Body of pancreas (tissue), 4 donors: ENCODE measurements at places on chromosomes 4 and X. TPM values are rescaled to one million over a fixed set of nuclear protein-coding genes. Genes with fewer than 3 reads are reported as not detected.

DNA sequence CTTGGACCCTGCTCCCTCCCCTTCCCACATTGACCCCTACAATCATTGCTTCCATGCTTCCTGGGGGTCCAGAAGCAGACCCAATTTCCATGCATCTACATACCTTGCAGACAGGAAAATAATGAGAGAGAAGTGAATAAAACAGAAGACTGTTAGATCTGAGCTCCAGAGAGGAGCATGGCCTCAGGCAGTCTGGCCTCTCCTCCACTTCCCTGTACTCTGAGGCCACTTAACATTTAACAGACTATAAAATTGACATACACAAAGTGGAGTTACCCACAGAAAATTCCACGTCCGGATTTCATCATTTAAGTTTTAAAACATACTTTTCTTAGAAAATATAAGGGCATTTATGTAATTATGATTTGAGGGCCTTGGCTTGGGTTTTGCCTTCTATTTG lies 2.1 kb upstream of the PRSS12 start:
- DNase-seq: no peak
- no peak overlapping the region for H3K4me3 ChIP-seq
- no peak overlapping the region for H3K27ac ChIP-seq
- H3K36me3 ChIP-seq: no peaks in the 10 kb centered on the region

The NEIL3 gene
- not detected for total RNA-seq

DNA sequence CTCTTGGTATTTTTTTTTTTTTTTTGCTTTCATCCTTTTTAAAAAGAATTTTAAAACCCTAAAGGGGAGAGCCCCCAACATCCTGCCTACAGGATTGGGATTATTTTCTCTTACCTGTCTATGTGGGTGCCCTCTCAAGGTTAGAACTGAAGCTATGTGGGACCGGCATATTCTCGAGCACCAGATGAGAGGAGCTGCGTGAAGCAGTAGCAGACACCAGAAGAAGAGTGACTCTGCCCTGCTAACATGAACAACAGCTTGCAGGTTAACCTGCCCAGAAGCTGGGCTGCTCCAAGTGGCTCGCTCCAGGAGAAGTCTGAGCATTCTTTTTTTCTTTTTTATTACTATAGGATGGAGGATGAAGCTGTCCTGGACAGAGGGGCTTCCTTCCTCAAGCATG lies 102.6 kb upstream of the SLC4A4 start:
- H3K4me3 ChIP-seq: no peak overlapping the region
- H3K4me1 ChIP-seq: peaks cover 24% of the 10 kb centered on the region
- H3K27me3 ChIP-seq: no peaks in the 10 kb centered on the region
- no peak for DNase-seq
- H3K27ac ChIP-seq: no peak overlapping the region
- no peaks in the 10 kb centered on the region for H3K36me3 ChIP-seq

GRCh38 chrX:8179656-8180055 lies 8.6 kb upstream of the VCX2 start:
- H3K27me3 ChIP-seq: no peaks in the 10 kb centered on the region
- H3K4me1 ChIP-seq: no peaks in the 10 kb centered on the region
- no peak for DNase-seq
- H3K36me3 ChIP-seq: no peaks in the 10 kb centered on the region

The MAGEE1 gene
- 5.9 TPM for total RNA-seq

GRCh38 chrX:94932278-94932965 lies 1258.4 kb downstream of the FAM133A start:
- no peak for DNase-seq
- no peak overlapping the region for H3K4me3 ChIP-seq
- H3K4me1 ChIP-seq: no peaks in the 10 kb centered on the region
- no peaks in the 10 kb centered on the region for H3K36me3 ChIP-seq
- no peaks in the 10 kb centered on the region for H3K27me3 ChIP-seq
- H3K27ac ChIP-seq: no peak overlapping the region

DNA sequence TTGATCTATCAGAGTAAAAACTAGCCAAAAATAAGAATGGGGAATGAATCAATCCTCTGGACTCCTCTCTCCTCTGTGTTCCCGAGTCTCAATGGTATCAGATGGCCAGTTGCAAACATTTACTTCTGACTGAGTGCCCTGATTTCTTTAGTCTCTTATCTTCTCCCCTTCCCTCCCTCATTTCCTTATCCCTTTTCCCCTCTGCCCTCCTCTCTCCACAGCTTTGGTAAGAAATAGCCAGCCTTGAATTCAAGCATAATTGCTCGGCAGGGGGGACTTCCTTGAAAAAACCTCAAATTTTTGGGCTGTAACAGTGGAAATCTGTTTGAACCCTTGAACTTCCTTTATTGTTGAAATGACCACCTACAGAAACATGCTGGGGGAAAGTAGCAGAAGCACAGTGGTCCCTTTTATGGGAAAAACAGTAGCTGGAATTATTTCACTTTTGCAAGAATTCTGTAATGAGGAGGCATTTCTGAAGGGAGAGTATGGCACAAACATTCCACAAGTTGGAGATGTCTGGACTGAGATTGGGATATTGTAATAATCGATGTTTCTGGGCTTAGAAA lies 40.3 kb downstream of the NHS start:
- no peak for DNase-seq
- no peaks in the 10 kb centered on the region for H3K4me1 ChIP-seq
- H3K27me3 ChIP-seq: no peaks in the 10 kb centered on the region
- H3K36me3 ChIP-seq: no peaks in the 10 kb centered on the region

The NALF2 gene
- 1.0 TPM for total RNA-seq

The MAP3K15 gene
- total RNA-seq: 0.26 TPM

DNA sequence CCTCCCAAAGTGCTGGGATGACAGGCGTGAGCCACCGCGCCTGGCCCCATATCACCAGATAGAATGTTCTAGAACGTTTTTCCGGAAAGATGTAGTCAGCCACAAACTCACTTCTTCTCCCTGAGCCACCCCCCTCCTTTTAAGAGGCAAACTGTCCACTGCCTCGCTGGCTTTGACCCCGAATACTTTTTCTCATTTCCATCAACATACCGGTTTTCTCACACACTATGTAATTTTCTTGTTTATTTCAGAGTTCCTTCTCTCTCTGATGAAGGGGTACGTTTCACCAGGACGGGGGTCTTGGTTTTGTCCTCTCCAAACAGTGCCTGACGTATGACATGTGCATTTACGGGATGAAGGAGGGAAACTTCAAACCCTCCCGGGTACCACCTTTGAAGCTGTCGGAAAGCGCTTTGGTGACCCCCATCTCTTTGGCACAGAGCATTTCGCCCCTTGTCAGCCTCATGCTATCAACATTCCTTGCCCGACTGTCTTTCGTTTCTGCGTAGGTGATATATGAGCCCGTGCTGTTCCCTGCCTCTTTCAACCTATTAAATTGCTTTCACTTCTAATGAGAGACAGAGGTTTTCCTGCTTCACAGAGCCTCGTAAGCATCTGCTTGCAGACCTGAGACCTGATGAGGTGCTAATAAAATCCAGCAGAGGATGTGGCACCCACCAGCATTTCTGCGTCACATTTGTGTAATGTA lies 73.8 kb downstream of the CRLF2 start:
- DNase-seq: no peak
- no peak overlapping the region for H3K4me3 ChIP-seq
- no peaks in the 10 kb centered on the region for H3K27me3 ChIP-seq
- no peaks in the 10 kb centered on the region for H3K36me3 ChIP-seq

DNA sequence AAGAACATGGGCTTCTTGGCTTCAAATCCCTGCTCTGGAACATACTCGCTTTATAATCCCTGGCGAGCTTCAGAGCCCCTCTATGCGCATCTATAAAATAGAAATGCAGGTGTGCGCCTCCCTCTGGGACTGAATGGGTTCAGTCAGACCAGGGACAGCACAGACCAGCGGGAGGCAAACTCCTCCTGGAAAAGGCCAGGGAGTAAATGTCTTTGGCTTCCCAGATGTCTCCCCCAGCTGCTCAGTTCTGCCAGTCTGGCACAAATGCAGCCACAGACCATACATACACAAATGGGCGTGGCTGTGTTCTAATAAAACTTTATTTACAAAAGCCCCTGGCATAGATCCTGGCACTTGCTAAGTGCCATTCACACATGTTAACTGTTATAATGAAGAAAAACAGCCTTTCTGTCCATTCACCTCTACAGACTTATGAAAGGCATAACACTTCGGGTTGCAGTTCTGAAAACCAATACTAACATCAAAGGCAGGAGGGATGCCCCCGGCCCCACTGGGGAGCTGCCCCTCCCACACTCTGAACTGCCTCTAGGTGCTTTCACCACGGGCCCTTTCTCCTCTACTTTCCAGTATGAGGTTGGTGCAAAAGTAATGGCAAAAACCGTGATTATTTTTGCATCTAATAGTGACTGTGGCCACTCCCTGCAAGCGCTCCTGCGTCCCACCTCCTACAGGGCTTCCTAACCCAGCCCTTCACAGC lies 4.6 kb downstream of the JAKMIP1 start:
- no peaks in the 10 kb centered on the region for H3K36me3 ChIP-seq
- no peaks in the 10 kb centered on the region for H3K27me3 ChIP-seq
- no peak overlapping the region for H3K4me3 ChIP-seq
- H3K4me1 ChIP-seq: peaks cover 20% of the 10 kb centered on the region
- H3K27ac ChIP-seq: no peak overlapping the region
- DNase-seq: no peak

GRCh38 chrX:80576806-80577533 lies 156.7 kb downstream of the TENT5D start:
- no peak overlapping the region for H3K4me3 ChIP-seq
- H3K4me1 ChIP-seq: no peaks in the 10 kb centered on the region
- DNase-seq: no peak
- H3K36me3 ChIP-seq: no peaks in the 10 kb centered on the region
- H3K27me3 ChIP-seq: no peaks in the 10 kb centered on the region

GRCh38 chr4:66613591-66613990 lies 931.7 kb downstream of the CENPC start:
- H3K4me3 ChIP-seq: no peak overlapping the region
- H3K4me1 ChIP-seq: no peaks in the 10 kb centered on the region
- no peak overlapping the region for H3K27ac ChIP-seq
- H3K27me3 ChIP-seq: no peaks in the 10 kb centered on the region
- DNase-seq: no peak

DNA sequence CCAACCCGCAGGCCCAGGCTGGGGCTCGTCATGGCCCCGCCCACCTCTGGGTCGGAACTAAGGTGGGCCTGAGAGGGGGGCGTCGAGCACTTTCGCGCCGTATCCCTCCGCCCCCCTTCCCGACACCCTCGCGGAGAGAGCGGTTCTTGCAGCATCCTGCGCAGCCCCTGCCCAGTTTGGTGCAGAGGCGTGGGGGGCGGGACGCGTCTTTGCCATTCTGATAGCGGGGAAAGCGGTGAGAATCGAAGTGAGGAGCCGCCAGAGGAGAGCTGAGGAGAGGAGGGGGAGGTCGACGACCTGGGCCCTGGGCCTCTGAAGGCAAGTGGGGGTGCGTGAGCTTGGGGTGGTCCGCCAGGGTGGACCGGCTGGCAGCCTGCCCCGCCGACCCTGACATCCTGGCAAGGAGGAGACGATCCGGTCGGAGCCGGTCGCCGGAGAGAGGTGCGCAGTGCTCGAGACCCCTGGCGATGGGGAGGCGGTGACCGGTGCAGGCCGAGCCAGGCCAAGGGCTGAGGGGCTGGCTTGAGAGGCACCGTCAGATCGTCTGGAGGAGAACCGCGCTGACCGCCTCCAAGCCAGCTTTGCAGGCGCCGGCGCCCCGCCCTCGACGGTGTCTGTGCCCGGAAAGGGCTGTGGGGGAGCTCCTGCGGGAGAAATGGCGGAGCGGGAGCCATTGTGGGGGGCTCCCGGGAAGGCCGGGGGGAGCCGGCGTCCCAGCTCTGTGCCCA lies 25.5 kb downstream of the GPRASP3 start:
- H3K27me3 ChIP-seq: no peaks in the 10 kb centered on the region
- no peaks in the 10 kb centered on the region for H3K36me3 ChIP-seq
- DNase-seq: peak; percentile 16
- H3K4me3 ChIP-seq: peak overlapping the region; percentile 8

DNA sequence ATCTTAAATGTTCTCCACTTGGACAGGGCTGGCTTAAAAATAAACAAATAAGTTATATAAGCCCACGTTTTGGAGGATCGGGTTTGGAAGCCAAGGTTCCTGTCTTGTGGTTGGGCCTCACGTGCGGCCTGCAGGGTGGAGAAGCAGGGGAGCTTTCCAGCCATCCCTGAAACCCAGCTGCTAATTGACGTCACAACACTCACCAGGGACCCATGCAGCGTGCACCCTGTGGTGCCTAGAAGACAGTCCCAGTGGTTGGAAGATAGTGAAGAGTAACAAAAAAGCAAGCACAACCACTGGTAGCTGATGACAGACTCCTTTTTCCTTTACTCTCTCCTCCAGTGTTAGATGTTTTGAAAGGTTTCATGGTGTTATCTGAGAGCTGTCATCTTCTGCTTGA lies 142.0 kb upstream of the RBPJ start:
- no peaks in the 10 kb centered on the region for H3K27me3 ChIP-seq
- peaks cover 12% of the 10 kb centered on the region for H3K4me1 ChIP-seq
- no peak overlapping the region for H3K27ac ChIP-seq
- no peak overlapping the region for H3K4me3 ChIP-seq
- no peaks in the 10 kb centered on the region for H3K36me3 ChIP-seq
- DNase-seq: peak; percentile 11

GRCh38 chrX:52353838-52354237 lies 15.0 kb upstream of the XAGE2 start:
- no peak overlapping the region for H3K27ac ChIP-seq
- no peaks in the 10 kb centered on the region for H3K4me1 ChIP-seq
- no peak overlapping the region for H3K4me3 ChIP-seq
- no peak for DNase-seq
- H3K27me3 ChIP-seq: no peaks in the 10 kb centered on the region

DNA sequence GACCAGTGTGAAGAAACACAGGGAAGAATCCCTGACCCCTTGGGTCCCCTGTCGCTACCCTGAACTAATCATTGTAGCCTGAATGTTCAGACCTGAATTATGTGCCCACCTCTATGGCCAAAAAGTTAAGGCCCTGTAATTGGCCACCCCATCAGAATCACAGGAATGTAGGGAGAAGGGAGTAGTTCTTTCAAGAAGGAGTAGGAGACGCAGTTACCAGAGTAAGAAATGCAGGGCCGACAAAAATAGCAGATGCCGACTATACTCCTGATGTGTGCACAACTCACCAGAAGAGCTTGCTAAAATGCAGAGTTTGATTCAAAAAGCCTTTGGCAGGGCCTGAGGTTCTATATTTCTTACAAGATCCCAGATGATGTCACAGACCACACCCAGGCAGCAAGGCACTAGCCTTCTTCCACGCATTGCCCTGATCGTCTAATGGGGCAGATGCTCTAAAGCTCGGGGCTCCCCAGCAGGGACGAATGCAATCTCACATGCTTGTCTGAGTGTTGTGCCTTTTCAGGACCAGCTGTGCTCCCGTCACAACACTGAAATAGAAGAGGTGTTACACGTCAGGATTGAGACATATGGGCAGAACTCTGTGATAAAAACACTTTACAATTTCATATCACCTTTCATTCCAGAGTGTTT lies 161.0 kb upstream of the FAM241A start:
- DNase-seq: no peak
- no peak overlapping the region for H3K27ac ChIP-seq
- peaks cover 3% of the 10 kb centered on the region for H3K4me1 ChIP-seq
- no peaks in the 10 kb centered on the region for H3K27me3 ChIP-seq
- no peak overlapping the region for H3K4me3 ChIP-seq
- H3K36me3 ChIP-seq: no peaks in the 10 kb centered on the region
